ENCODE measurements at places on chromosomes 5 and 9. TPM values are rescaled to one million over a fixed set of nuclear protein-coding genes. Genes with fewer than 3 reads are reported as not detected.

C9 gene
- total RNA-seq, result not detected

CMBL gene
- total RNA-seq, result 20.5 TPM

ABLIM3 gene
- total RNA-seq, result 15.4 TPM

GRCh38 chr9:1748407-1748806, 266.7 kb upstream of the SMARCA2 start:
- no peaks in the 10 kb centered on the region for H3K36me3 ChIP-seq
- H3K4me3 ChIP-seq, result no peak overlapping the region
- no peaks in the 10 kb centered on the region for H3K27me3 ChIP-seq

GRCh38 chr5:84433461-84433860, 48.8 kb upstream of the EDIL3 start:
- H3K4me1 ChIP-seq, result peaks cover 61% of the 10 kb centered on the region
- H3K27ac ChIP-seq, result no peak overlapping the region
- no peak for DNase-seq
- H3K27me3 ChIP-seq, result no peaks in the 10 kb centered on the region
- H3K36me3 ChIP-seq, result peaks cover 1% of the 10 kb centered on the region

DNA sequence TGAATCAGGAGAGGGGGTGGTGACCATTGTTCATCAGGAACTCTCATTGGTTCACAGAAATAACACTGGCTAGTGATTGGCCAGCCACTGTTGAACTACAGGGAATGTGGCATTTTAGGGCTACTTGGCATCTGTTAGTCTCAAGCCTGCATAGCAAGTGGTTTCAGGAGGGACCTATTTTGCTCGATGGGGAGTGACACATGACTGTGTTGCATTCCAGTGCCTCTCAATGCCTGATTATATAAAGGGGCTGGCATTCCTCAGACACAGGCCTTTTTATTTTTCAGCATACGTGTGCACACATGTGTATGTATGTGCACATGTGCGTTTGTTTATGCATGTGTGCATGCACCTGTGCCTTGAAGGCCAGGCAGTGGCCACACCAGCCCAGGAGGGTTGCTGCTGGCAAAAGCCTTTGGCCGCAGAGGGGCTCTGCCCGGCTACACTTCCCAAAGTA, 23.2 kb downstream of the FGD3 start:
- H3K27me3 ChIP-seq, result peaks cover 24% of the 10 kb centered on the region
- H3K27ac ChIP-seq, result no peak overlapping the region
- DNase-seq, result no peak
- H3K36me3 ChIP-seq, result peaks cover 2% of the 10 kb centered on the region
- no peaks in the 10 kb centered on the region for H3K4me1 ChIP-seq
- H3K4me3 ChIP-seq, result no peak overlapping the region

DNA sequence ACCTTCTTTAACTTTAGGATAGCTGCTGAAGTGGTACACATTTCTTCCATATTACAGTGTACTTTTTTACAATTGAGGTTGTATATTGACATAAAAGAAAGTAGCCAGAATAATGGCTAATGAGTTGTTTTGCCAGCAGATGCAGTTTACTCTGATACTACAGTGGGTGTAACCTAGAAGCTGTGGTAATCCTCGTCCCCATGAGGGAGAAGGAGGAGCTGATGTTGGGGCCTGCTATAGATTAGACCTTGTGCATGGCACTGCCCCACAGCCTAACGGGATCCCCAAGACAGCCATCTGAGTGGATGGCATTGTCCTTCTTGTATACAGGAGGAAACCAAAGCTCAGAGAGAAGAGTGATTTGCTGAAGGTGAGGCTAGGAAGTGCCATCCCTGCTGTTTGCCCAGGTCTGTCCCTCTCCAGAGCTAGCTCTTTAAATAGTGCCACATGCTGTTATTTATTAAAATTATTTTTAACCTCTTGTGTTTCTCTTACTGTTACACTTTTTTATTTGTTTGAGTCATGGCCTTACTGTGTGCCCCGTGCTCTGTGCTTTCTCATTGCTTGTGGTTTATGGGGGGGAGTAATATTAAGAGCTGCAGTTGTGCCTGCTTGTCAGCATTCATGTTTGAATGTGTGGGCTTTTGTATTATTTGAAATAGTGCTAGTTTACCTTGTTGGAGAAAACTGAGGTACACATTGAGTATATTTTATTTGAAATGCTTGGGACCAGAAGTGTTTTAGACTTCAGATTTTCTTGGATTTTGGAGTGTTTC, 65.3 kb downstream of the ICE1 start:
- no peak overlapping the region for H3K4me3 ChIP-seq
- H3K27ac ChIP-seq, result no peak overlapping the region
- no peak for DNase-seq
- H3K27me3 ChIP-seq, result no peaks in the 10 kb centered on the region
- H3K36me3 ChIP-seq, result peaks cover 9% of the 10 kb centered on the region

- no peak overlapping the region for H3K4me3 ChIP-seq
- H3K4me1 ChIP-seq, result no peaks in the 10 kb centered on the region
- peaks cover 28% of the 10 kb centered on the region for H3K27me3 ChIP-seq
- no peaks in the 10 kb centered on the region for H3K36me3 ChIP-seq
Measured at GRCh38 chr5:111172504-111172903, 51.7 kb upstream of the CAMK4 start.

GRCh38 chr5:25905646-25906045, 1132.7 kb downstream of the CDH9 start:
- H3K36me3 ChIP-seq, result no peaks in the 10 kb centered on the region
- no peaks in the 10 kb centered on the region for H3K4me1 ChIP-seq
- no peak overlapping the region for H3K4me3 ChIP-seq
- no peaks in the 10 kb centered on the region for H3K27me3 ChIP-seq
- DNase-seq, result no peak

DNA sequence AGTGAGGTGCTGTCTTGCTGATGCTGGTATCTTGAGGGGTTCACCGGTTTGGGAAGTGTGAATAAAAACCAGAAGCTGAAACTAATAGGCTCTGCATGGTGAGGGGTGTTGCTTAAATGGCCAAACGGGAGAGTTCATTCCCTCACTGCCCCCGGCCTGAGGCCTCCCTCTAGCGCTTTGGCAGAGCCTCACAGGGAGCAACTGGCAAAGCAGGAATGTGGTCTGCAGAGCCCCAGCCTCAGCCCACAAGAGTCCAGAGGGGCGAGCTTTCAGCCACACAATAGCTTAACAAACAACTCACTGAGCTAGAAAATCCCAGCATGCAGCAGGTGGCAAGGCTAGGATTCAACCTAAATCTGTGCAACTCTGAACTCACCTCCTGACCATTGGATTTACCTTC, 234.8 kb downstream of the MED10 start:
- H3K36me3 ChIP-seq, result no peaks in the 10 kb centered on the region
- H3K4me3 ChIP-seq, result no peak overlapping the region
- no peak overlapping the region for H3K27ac ChIP-seq
- H3K4me1 ChIP-seq, result no peaks in the 10 kb centered on the region
